ENCODE measurements at places on chromosomes 2 and 18. TPM values are rescaled to one million over a fixed set of nuclear protein-coding genes. Genes with fewer than 3 reads are reported as not detected.

The HOXD1 gene
- 2.2 TPM for polyA plus RNA-seq

The TPGS2 gene
- 206 TPM for polyA plus RNA-seq

GRCh38 chr2:235749121-235749770 lies 255.4 kb downstream of the AGAP1 start:
- DNase-seq, result peak; percentile 76

DNA sequence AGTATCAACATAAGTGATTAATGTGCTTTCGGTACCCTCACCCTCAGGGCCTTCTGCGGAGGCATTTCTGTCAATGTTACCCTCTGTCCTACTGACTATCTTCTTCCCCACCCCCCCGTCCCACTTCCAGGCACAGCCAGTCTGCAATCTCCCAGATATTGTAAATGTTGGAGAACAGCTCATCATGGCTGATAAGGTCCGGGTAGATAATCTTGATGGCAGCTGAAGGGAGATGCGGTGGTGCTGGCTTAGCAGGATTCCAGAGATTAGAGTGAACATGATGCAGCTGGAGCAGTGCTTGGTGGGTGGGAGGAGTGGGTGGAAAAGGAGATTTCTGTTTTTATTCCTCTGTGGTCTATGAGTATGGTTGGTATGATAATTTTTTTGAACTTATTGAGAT lies 15.5 kb downstream of the GTF2A1L start:
- no peak for DNase-seq

The C2orf80 gene
- not detected for polyA plus RNA-seq

DNA sequence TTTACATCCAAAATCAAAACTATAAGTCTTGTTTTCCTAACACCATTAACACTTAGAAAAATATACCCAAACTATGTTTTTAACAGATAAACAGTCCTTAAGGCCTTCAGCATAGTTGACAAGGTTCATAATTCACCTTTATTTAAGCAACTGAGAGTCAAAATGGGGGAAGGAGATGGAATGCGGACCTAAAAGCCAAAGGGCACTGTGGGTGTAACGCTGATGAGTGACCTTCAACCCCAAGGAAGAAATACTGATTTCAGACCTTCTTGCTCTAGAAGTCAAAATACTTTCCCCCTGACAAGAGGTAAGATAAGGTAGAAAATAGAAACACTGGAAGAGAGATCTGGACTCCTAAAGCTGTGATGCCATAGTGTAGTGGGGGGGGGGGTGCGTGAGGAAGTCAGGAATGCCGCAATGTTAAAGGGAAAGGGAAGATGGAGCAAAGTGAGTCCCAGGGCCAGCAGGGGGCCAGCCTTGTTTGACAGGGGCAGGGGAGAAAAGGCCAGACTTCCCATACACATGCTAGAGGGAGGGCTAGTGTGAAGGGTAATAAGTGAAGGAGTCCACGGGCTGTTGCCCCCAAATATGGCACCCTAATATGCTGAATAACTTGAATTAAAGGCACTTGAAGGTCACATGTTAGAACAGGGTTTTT lies 31.4 kb downstream of the CCDC93 start:
- DNase-seq, result no peak

- no peak for DNase-seq
These were observed 21.1 kb upstream of the NFATC1 start for GRCh38 chr18:79374408-79375171.

The ZNF521 gene
- polyA plus RNA-seq, result 7.8 TPM
